ENCODE measurements at places on chromosomes 6 and 20. TPM values are rescaled to one million over a fixed set of nuclear protein-coding genes. Genes with fewer than 3 reads are reported as not detected.

AVP gene
- total RNA-seq, result not detected

- DNase-seq, result no peak
Measured at GRCh38 chr20:58094160-58094559, 134.3 kb downstream of the ANKRD60 start.

GRCh38 chr6:89986650-89987074 lies 92.4 kb downstream of the GJA10 start:
- no peak for DNase-seq

GRCh38 chr20:47568019-47568418 lies 66.3 kb downstream of the NCOA3 start:
- DNase-seq, result no peak

BCAS1 gene
- not detected for total RNA-seq

DNA sequence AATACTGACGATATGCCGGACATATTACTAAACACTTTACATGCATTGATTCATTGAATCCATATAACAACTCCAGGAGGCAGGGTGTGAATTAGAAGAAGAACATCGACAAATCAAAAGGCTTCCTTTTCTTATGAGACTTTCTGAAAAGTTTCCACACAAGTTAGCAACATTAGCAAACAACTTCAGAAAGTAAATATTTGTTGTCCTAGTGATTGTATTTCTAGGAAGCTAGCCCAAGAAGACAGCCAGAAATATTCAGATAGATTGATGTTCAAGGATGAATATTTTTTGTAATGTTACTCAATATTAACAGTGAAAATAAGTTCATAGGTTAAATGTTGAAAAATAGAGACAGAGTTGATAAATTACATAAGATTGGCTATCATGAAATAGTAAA lies 120.6 kb downstream of the GFRAL start:
- no peak for DNase-seq

DNA sequence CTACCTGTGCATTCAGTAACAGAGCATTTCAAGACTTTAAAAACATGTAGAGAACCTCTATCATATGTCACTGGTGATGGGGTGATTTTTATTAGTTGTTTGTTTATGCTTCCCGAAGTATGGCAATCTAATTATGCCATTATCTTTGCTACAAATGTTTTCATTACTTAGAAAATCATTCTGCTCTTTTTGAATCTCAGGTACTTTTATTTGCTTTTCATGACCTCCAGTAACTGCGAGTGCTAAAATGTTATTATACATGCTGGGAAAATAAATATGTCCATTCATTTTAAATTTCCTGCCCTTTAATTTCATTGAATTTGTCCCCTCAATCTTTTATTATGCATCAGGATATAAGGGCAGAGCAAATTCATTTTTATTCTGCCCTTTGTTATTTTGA lies 515.7 kb downstream of the NKAIN2 start:
- DNase-seq, result no peak

GRCh38 chr6:28407401-28407800 lies 7.9 kb upstream of the ZSCAN12 start:
- DNase-seq, result no peak

DNA sequence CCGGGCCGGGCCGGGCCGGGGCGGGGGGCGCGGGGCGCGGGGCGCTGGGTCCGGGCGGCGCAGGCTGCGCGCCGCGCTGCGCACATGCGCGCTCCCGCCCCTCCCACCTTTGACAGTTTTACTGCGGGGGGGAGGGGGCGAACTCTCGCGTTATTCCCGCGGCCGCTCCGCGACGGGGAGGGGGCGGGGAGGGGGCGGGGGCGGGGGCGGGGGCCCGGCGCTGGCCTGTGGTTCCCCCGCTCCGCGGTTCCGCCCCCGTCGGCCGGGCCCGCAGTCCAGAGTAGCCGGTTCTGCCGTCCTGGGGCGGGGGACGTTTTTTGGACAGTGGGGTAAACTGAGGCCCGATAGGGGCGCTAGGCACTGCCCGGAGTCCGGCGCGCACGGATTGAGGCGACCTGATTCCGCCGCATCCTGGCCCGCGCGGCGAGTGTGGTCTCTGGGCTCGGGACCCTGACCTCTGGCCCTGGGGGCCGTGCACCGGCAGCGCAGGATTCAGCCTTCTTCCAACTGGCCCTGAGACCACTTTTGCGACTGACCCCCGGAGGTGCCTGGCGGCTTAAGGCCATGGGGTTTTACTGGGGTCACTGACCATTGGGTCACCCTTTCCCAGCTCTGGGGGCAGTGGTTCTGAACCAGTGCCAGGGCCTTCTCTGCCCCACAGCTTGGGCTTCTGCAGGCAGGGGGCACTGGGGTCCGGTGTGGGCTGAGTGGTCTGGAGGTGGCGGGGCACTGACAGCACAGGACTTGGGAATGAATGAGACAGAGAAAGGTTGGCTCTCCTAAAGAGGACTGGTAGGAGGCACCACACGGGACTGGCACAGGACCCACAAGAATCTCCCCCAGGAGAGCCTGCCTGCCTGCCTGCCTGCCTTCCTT lies at the start of gene ZNF512B:
Gene ZNF512B (minus strand): TSS at position 93 of the 876 bp plus-strand sequence. CDS start 1,980 bp downstream, outside the sequence.
- DNase-seq, result peak; percentile 82

DNA sequence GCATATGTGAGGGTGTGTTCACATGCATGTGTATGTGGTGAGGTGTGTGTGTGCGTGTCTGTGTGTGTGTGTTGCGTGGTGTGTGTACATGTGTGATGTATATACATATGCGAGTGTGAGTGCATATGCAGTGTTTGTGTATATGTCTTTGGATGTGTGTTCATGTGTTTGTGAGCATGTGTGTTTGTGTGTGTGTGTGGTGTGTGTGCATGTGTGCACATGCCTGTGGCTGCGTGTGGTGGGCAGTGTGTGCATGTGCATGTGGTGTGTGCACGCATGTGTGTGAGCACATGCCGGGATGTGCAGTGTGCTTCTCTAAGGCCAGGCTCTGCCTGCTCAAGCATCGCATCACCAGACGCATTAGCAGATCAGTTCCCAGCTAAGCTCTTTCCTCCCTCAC lies 5.7 kb downstream of the THBS2 start:
- no peak for DNase-seq

DNA sequence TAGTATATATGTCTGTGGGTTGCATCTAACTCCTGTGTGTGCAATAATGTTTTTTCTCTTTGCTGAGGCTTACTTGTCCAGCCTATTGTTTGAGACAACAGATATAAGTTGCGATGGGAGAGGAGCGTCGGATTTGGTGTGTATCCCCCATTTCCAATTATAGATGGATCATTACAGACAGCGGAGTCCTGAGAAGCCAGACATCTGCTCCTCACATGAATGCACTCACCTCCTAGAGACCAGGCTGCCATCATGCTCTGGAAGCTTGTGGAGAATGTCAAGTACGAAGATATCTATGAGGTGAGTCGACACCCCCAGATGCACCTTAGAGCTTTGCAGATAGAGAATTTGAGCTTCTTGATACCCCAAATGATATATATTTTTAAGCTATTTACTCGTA lies at the start of gene TFAP2B:
Gene TFAP2B (plus strand): TSS at position 199 of the 400 bp plus-strand sequence. CDS start 21 bp downstream, at position 220.
- no peak for DNase-seq

DNA sequence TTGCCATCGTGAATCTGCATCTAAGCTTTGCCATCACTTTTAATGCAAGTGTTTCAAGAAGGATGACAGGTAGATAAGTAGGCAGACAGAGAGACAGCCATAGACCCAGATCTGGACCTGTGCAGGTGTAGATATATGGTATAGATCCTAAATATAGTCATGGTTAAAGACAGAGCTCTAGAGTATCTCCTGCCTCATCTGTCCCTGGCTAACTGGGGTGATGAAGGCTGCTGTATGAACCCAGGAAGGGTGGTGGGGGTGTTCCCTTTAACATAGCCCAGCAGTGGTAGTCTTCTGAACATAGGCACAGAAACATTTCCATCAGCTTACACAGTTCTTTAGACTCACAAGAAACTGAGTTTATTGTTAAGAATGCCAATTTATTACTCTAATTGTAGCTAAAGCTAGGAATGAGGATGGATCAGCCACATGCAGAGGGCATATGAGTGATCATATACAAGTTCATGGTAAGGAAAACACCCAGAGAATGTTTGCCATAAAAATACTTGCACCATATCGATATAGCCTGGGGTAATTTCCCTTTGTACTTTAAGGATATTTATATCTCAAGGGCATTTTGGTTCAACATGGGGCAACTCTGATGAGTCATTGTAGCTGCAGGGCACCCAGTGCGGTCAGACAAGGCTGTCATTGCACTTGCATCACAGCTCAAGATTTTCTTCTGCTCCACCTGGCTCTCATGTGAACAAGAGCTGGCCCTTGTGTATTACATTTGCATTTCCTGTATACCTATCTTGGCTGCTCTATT lies 587.2 kb downstream of the EPM2A start:
- DNase-seq, result no peak

GRCh38 chr6:135496800-135497411 lies 634 bp downstream of the AHI1 start:
- no peak for DNase-seq

DNA sequence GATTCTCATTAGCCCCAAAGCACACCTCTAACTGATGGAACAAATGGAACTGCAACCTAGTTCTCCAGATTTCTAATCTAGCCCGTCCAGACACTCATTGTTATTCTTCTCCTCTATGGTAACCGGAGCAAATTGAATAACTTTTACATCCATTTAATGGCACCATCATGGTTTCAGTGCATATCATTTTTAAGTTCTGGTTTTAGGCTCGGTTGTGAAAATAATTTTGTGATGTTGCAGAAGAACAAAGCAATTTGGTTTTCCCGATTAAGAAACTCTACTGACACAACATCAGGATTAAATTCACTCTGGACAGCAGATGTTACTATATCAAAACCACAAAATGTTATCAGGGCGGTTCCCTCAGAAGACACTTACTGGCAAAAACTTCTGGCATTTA lies 42.5 kb upstream of the HBS1L start:
- DNase-seq, result no peak

GRCh38 chr6:159815410-159815809 lies 15.3 kb downstream of the PNLDC1 start:
- no peak for DNase-seq

- no peak for DNase-seq
Measured at GRCh38 chr6:134544737-134545136, 226.8 kb upstream of the SGK1 start.

DNA sequence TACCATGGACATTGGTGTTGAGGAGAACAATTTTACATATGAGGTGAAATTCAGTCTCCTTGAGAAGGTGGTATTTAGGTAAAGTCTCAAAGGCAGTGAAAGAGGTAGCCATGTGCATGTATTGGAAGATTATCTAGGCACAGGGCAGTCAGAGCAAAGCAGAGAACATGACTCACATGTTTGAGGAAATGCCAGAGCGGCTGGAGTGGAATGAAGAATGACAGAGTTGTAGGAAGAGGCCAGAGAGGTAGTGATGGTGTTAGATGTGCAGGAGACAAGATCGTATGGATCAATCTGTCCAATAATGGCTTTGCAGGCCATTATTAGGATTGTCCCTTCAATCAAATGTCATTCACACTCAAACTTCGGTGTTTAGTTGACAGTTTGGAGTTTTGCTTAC lies 449.4 kb upstream of the PTCHD4 start:
- DNase-seq, result no peak

GRCh38 chr6:170489836-170490235 lies 63.3 kb downstream of the PSMB1 start:
- DNase-seq, result no peak

- DNase-seq, result peak; percentile 46
Measured at GRCh38 chr6:125444006-125444923, 142.5 kb upstream of the HDDC2 start.

DNA sequence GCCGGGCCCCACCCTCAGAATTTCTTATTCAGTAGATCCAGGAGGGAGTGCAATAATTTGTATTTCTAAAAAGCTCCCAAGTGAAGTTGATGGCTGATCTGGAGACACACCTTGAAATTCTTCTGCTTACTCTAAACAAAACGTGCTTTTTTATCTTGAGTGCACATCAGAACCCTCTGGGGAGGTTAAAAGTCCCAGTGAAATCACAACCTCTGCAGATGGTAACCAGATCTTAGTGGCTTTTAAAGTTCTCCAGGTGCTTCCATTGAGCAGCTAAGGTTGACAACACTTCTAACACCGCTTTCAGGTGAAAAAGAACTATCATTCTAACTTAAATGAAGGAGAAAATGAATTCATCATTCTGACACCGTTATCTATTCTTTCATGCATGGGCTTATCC lies 45.6 kb upstream of the ESR1 start:
- no peak for DNase-seq

DNA sequence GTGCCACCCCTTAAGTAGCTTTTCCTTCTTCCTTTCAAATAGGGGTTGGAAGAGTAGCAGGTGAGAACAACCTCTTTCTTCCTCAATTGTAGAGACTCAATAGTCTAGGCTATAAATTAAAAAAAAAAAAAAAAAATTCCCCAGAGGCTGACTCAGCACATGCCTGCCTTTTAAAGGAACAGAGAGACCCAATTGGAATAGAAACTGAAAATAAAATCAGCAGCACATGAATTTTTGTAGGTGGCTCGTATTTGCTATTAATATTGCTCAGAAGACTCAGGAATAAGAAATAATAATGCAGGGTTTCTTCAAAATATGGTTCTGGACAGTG lies 19.3 kb downstream of the TOP1 start:
- no peak for DNase-seq

BTN2A1 gene
- total RNA-seq, result 19.1 TPM

COL11A2 gene
- total RNA-seq, result 1.3 TPM

GRCh38 chr6:14871221-14871620 lies 374.6 kb upstream of the JARID2 start:
- DNase-seq, result no peak

Measured in left cardiac atrium (tissue), 4 donors.